ENCODE measurements at places on chromosomes 6 and 20.

DNA sequence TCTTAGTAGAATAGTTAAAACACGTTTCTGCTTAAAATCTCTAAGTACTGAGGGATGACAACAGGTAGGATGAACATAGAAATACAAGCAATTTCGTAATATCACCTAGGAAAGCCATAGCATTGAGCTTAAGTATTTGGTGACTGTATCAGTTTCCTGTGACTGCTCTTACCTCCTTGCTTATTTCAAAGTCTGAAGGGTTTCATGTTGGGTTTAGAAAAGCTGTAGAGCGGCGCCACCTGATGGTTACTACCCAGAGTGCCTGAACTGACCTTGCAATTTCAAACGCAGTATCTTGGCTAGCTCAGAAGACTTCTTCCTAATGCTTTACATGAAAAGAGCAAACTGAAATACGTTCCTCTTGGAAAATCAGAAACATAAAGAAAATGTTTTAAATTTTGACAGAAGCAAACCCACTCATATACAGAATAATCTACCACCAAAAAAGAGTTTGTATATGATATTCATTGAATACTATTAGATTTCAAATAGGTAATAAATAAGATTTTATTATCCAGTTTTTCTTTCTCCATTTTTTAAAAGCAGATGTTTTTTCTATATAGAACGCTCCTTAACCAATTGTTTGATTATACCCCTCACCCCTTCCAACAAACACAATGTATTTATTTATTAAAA lies 82.3 kb upstream of the RIPOR2 start:
- DNase-seq = peak; percentile 87

DNA sequence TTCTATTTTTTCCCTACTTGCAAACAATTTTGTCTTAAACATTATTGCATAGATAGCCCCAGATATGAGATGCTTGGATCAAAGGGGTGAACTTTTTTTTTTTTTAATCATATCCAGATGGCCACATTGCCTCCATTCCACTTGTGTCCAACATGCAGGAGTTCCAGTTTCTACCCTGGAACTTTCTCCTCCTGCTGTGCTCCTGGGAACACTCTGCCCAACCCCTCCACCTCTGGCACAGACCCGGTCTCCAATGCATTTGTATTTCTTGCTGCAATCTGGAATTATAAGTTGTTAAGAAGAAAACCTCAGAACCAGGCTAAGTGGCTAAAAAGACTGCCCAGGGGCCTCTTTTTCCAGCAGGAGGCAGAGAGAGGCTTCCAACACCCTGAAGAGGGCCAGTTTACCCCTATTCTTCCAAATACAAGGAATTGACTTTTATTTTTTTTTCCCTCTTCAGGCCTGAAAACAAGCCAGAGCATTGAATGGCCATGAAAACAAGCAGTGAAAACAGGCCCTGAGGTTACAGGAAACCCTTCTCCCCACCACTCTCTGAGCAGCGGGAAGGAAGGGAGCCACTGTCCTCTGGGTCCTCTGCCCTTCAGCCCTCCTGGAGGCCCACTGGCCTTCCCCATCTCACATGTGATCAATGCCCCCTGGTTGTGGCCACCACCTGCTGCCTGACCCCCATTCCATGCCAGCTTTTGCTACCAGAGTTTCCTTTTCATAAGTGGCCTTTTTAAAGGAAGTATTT lies 44.3 kb downstream of the PDYN start:
- no peak for DNase-seq

GRCh38 chr6:154381548-154381947 lies 24.9 kb upstream of the IPCEF1 start:
- DNase-seq = no peak

DNA sequence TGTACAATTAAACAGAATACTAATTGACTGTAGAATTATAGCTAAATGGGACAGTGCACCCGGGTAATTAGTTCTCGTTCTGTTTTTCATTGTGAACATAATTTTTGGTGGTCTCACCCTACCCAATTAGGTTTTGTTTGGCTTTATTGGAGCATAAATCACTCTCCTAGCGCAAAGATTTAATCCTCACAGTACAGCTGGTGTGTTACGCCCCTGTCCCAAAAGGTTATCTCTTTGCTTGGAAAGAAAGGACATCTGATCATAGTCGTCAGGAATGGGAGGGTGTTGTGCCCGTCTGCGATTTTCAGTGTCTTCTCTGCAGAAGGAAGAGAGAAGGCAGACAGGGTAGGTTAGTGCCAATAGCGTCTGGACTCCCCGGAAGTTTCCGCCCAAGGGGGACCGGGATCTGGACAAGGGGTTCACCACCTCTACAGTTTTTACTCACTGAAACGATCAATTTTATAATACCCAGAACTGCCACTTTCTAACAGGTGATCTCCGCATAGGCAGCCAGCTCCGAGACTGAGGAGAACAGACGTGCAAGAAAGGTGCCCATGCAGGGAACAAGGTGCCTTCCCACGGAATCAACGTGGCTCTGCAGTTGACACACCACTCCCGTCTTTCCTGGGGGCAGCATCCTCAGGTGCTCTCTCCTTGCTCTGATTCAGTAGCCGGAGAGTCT lies 617.4 kb upstream of the CDH4 start:
- no peak for DNase-seq

GRCh38 chr20:62820208-62820961 lies 3.5 kb downstream of the COL9A3 start:
- DNase-seq = no peak

- no peak for DNase-seq
Observed at GRCh38 chr6:96649926-96650325, 87.0 kb downstream of the FHL5 start.

- DNase-seq = peak; percentile 81
Observed at GRCh38 chr20:57432862-57433491, 41.8 kb downstream of the RBM38 start.

DNA sequence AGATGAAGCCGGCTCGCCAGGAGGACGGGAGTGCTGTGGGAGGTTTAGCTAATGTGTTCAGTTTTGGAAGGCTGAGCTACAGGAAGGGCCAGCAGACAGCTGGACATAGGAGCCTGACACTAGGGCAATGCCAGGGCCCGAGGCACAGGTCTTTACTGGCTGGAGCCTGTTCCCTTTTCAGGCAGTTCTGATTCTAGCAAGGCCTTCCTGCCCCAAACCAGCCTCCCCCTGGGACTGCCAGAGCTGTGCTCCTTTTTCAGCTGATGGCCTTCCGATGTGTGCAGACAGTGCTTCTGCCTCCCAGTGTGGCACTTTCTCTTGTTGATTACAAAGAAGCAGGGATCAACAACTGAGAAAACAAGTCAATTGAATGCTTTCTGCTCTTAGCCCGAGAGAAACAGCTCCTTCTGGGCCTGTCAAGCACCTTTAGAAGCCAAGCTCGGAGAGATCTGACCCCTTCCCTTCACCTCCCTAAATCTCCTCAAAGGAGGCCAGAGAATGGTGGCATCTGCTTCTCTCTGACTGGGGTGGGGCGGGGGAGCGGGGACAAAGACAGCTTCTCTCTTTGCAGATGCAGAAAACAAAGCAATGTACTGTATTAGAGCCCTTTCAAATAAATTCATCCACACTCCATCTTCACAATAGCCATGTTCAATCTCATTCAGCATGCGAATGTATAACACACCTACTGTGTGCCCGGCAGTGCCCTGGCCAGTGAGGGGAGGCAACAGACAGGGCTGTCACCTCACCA lies 63.2 kb downstream of the RAB44 start:
- no peak for DNase-seq

GRCh38 chr6:52566853-52567279 lies 10.0 kb downstream of the TRAM2 start:
- DNase-seq = no peak

GRCh38 chr6:90485635-90486277 lies 101.1 kb downstream of the MAP3K7 start:
- DNase-seq = no peak

DNA sequence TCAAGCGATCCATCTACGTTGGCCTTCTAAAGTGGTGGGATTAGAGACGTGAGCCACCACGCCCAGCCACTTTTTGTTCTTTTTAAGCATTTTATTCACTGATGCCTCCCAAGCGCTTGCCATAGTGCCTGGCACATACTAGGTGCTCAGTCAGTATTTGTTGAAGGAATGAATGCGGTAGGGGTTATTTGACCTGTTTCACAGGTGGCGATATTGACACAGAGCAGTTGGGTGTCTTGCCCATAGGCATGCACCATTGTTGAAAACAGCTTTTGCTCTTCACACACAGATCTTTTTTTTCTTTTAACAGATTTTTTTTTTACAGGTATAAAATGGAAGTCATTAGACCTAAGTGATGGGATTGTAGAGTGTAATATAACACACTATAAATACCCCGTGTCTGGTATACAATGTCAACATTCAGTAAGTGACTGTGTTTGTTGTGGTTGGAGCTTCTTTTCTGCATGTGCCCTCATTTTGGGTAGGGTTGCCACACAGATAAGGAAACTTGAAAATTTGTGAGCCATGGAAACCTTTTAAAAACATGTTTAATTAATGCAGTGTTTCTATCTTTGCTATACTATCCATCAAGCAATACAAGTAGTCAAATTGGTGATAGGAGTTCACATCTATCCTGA lies 24.8 kb downstream of the RREB1 start:
- DNase-seq = no peak

DNA sequence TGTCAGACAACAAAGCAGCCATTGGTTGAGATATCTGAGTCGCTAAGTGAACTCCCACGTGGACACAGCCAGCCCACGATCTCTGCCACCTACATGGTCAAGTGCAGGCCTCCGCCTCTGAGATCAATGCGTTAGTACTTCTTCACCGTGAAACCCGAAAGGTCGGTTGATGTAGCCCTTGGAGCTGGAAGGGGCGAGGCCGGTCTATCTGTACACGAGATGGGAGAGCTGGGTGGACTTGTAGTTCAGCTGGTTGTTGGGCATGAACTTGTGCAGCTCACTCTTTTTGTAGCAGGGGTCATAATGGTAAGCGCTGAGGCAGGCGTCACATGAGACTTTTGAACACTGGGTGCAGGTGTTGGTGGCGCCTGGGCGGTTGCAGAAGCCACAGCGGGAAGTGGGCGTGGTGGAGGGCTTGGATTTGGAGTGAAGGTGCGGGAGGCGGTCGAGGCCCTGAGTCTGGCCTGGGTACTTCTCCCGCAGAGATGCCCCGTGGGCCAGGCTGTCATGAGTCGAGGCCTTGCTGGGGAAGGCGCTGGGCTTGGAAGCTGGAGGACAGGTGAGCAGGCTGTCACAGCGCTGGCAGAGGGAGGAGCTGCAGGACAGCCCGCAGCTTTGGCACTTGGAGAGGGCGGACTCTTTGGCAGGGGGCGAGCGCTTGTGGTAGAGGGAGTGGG lies 9.8 kb downstream of the SPATA2 start:
- DNase-seq = no peak

DNA sequence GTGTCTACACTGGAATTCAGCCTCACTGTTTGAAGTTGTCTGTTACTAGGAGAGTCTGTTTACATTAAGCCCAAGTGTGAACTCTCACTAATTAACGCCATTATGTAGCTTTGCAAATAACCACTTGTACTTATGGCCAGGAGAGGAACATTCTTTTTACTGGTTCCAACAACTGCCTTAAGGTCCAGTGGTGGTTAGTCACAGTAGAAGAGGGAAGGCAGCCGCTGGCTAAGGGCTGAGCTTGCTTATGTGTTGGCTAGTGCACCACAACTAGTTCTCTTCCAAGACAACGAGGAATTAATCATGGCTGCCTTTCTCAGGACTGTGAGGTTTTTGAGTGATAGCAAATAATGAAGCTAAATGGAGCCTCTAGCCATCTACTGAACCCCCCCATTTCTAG lies 14.9 kb upstream of the SLC22A23 start:
- no peak for DNase-seq

DNA sequence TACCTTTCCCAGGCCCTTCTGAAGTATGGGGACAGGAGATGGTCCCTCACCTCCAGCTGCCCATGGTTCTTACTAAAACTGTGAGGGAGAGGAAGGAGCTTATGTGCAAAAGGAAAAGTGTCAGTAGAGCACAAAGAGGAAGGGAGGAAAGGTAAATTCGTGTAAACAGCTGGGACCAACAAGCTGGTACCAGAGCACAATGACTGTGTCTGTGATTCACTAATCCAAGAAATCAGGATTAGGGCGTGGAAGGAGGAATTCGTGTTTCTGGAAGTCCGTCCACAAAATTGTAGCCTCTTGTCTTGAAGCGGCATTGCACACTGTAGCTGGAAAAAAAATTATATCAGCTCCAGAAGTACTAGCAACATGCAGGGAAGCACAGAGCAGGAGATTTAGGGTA lies 129.0 kb upstream of the RREB1 start:
- no peak for DNase-seq

DNA sequence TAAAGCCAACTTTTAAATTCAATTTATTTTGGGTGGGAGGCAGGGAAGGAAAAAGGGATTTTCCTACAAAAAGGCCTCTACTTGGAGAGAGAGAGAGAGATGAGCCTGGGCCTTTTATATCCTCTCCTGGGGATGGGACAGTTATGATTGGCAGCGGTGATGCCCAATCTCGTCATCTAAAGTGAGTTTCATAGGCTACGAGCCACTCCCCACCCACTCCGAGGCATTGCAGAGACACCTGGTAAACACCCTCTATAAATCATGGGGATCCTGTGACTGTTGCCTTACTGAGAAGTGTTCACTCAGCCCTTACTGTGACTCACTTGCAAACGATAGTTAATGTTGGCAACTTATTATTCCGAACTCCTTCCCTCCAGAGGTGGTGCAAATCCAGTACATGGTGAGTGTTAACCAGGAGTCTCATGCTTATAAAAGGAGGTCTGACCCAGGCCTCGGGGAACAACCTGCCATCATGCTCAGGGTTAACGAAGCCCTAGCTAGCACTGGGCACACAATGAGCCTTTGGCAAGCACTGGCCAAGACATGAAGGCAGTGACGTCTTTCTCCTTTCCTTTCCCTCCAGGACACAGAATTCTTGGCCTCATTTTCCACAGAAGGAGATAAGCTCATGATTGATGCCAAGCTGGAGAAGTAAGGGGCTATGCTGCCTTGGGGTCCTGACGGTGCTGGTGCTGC lies 20.5 kb downstream of the BPIFB4 start:
- DNase-seq = no peak

DNA sequence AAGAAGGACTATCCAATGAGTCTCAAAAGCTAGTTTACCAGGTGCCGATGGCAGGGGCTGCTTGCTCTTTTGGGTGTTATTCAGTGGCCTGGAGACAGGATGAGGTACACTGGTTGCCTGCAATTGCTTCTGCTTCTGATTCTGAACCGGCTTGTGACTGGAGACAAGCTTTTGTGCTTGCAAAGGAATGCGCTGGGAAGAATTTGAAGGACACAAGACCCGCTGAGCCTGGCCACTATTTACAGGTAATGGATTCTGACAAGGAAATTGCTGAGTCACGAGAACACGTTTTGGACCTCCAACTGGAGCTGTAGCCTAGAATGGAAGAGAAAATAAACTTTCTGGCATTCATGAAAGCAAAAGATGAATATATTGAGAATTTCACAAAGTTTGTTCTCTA lies 5.8 kb downstream of the AURKA start:
- no peak for DNase-seq

- DNase-seq = no peak
Observed at GRCh38 chr6:149975400-149975799, 11.7 kb downstream of the ULBP1 start.

Measured in CD4-positive, alpha-beta T cell treated with Interleukin-21 for 1 hour (primary cell).